ENCODE measurements at places on chromosomes 6 and 20. TPM values are rescaled to one million over a fixed set of nuclear protein-coding genes. Genes with fewer than 3 reads are reported as not detected.

CST5 gene
- not detected for total RNA-seq

LPA gene
- total RNA-seq, result 0.22 TPM

SLC32A1 gene
- not detected for total RNA-seq

EPB41L2 gene
- total RNA-seq, result 262 TPM

PSORS1C2 gene
- not detected for total RNA-seq

STX11 gene
- total RNA-seq, result 10.9 TPM

NMBR gene
- not detected for total RNA-seq

FOXQ1 gene
- total RNA-seq, result 0.59 TPM

CD93 gene
- 57.0 TPM for total RNA-seq

APCDD1L gene
- total RNA-seq, result not detected

EDN3 gene
- not detected for total RNA-seq

ADGRF1 gene
- not detected for total RNA-seq

Measured in tibial nerve (tissue), 4 donors.